ENCODE measurements at places on chromosomes 4 and X.

DNA sequence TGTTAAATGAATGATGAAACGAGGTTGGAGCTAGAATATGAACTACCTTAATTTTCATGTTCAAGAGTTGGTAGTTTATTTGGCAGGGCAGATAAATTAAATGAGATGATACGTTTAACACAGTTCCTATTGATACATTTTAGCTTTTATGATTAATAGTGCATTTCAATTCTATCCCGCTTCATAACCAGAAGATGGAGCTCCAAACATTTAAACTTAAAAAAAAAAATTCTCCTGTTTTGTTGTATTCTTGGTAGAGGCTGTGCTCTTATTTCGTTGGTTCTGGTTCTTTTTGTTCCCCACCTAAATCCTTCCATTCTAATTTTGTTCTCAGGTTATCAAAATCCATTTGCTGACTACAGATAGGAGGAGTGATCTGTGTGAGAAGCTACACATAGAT lies 71.8 kb upstream of the PTPN13 start:
- no peak for DNase-seq

GRCh38 chr4:14348506-14348905 lies 653.8 kb upstream of the CPEB2 start:
- no peak for DNase-seq

- DNase-seq, result no peak
These were observed 421 bp upstream of the PLAC1 start for GRCh38 chrX:134658760-134659023.

GRCh38 chr4:187491286-187491685 lies 504.3 kb upstream of the ZFP42 start:
- DNase-seq, result no peak

DNA sequence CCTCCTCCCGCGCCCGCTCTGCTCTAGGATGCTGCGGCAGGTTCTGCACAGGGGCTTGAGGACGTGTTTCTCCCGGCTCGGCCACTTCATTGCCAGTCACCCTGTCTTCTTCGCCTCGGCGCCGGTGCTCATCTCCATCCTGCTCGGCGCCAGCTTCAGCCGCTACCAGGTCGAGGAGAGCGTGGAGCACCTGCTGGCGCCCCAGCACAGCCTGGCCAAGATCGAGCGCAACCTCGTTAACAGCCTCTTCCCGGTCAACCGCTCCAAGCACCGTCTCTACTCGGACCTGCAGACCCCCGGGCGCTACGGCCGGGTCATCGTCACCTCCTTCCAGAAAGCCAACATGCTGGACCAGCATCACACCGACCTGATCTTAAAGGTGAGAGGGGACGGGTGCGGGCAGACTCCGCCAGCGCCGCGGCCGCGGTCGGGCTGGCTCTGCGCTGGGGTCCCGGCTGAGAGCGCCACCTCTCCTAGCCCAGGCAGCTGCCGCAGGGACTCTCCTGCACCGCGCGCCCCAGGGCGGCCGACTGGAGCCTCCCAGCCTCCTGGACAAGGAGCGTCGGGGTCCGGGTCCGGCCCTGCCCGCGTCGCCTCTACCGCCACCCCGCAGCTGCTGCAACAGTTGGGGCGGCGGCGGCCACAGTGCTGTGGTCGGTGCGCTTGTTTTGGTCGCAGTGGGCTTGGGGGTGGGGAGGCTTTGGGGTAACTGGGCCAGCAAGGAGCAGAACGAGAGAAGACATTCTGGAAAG lies at the start of gene PTCHD1:
Gene PTCHD1, plus strand, starts transcription at position 2 of the 752 bp plus-strand sequence. Its CDS starts 27 bp downstream, at position 29.
- DNase-seq, result no peak

DNA sequence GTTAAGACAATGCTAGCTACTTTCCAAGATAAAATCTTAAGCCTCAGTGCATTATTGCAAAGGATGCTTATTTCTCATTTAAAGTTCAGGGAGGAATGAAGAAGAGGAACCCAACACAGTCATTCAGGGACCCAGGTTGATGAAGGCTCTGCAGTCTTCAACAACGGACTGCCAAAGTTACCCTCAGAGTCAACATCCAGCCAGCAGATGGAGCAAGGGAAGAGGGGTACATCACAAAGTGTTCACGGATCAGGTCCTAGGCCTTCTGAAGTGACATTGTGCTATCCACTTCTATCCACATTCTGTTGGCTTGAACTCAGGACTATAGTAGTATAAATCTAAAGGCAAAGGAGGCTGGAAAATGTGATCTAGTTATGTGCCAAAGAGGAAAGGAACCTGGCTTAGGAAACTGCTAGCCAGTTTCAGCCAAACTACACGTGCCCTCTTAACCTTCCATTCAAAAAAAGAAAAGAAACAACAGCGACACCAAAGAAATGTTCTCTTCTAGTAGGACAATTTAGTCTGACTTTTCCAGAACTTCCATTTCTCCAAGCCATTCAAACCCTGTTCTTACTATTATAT lies 28.8 kb downstream of the NKX6-1 start:
- no peak for DNase-seq

DNA sequence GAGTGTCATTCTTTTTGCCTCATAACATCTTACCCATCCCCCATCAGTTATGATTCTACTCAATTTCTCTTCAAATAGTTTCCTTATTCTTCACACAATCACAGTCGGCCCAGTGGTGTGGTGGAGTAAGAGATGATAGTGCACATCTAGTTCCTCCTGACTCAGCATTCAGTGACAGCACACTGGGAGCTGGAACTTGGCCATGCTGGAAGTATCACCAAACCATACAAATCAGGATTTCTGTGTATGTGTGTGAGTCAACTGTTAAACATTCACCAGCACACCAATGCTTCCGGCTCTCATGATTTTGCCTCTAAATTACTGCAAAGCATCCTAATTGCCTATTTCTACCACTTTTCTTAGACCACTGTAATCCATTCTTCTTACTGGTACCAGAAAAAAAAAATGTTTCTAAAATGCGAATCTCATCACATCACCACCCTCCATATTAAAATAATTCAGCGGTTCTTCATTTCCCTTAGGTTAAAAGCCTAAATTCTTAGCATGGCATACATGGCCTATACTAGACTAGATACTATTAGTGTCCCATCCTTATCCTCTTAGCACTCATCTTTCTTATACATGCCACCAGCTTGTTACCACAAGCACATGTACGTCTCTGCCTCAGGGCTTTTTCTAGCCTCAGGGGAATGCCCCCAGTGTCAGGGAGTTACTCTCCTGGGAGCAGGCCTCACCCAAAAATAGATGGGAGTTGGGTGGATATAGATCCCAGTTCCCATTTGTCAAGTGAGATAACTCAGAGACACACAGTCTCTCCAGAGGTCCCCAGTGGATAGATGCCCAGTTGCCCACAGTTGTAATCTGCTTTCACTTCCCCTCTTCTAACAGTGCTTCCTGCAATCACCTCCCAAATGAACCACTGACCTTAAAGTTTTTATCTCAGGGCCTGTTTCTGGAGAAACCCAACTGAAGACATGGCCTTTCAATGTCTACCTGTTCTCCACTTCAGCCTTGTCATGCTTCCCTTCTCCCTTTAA lies 49.2 kb upstream of the DDX53 start:
- DNase-seq, result no peak

GRCh38 chr4:149202117-149202516 lies 613.5 kb downstream of the IQCM start:
- DNase-seq, result no peak

- DNase-seq, result no peak
These were observed 583.5 kb upstream of the FAT1 start for GRCh38 chr4:187307131-187307530.

GRCh38 chr4:90603540-90603939 lies 476.3 kb downstream of the CCSER1 start:
- no peak for DNase-seq

- no peak for DNase-seq
These were observed 61.7 kb upstream of the GUCY1A1 start for GRCh38 chr4:155604718-155605626.
